ENCODE measurements at places on chromosomes 7 and 10. TPM values are rescaled to one million over a fixed set of nuclear protein-coding genes. Genes with fewer than 3 reads are reported as not detected.

Gene OR2A7
- 15.2 TPM for polyA plus RNA-seq

Gene ANKRD1
- 0.45 TPM for polyA plus RNA-seq

Gene KCNH2
- polyA plus RNA-seq = 18.3 TPM

Gene C7orf33
- not detected for polyA plus RNA-seq

Gene SPOCK2
- polyA plus RNA-seq = 163 TPM

DNA sequence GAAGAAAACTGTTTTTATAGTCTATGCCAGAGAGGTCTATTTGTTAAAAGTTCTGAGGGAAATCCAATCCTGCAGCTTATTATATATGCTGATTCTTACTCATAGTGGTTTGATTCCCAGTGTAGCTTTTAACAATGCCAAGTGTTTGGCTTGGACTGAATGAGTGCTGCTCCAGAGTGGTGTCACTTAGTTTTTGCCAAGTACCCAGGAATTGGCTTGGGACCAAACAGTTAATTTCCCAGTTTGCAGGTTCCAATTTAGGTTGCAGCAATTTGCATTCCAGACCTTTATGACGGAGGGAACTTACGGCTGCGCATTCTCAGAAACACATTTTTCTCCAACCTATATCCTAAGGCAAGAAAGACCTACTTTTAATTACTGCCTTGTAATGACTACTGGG, 32.4 kb downstream of the NSUN6 start:
- no peak for DNase-seq

DNA sequence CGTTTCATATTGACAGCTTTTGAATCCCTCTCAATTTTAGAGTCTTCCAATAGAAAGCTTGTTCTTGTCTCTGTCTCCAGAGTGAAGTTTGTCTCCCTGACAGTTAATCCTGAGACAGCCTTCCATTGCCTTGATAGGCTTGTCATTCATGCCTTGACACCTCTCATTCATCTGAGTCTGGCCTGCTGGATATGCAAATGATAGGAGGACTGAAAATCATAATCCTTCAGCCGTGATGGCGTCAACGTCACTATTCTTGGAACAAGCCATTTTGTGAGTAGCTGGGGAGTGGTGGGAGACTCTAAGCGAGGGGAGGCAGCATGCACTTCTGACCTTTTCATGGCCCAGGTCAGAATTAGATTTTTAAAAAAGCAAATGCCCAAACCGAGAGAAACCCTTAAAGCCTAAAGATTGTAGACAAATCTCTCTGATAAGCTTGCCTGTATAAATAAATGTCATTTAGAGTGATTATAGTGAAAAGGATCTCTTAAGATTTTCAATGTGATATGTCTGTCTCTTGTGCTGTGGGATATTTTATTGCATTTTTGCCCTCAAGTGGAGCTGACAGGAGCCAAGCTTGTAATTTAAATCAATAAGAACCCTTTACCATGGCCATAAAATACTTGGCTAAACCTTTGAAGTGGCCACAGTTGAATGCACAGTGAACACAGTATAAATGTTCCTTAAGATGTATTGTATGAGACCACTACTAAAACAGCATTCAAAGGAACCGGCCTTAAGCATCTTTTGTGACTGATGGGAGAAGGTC, 148.8 kb downstream of the SNX10 start:
- DNase-seq = no peak

DNA sequence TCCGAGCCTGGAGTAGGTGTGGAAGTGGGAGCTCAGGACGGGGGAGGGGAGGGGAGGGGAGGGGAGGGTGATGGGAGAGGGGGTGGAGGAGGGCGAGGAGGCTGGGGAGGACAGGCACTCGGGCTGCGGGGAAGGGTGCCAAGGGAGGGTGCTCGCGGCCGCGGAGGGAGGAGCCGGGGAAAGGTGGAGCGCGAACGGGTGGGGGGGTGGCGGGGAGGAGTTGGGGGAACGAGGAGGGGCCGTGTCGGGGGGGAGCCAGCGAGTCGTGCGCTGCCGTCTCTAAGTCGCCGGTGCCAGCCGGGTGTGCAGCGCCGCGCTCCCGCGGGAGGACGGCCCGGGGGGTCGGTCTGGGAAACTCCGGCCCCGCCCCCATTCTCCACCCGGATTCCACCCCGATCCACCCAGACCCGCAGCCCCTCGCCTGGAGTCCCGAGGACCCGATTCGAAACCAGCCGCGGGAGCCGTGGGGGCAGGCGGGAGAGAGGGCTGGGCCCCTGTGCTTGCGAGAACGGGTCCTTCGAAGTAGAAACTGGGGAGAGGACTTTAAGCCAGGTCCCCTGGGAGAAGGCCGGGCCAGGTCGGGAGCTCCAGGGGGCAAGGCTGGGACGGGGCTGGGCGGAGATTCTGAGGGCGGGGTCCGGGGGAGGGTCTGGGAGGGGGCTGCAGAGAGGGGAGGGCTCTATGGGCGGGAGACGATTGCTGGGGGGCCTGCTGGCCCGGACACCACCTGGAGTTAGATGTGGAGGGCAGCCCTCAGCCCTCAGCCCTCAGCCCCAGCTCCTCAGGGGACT, at the start of gene ZNF467:
Gene ZNF467 (minus strand): TSS at position 143 of the 791 bp plus-strand sequence. CDS start 2,556 bp downstream, outside the sequence.
- DNase-seq = no peak

GRCh38 chr7:150790416-150791075, 9.6 kb downstream of the TMEM176B start:
- no peak for DNase-seq

- DNase-seq = no peak
Measured at GRCh38 chr10:97515271-97515978, 16.7 kb downstream of the UBTD1 start.

- no peak for DNase-seq
Measured at GRCh38 chr7:101557978-101558741, 70.9 kb downstream of the MYL10 start.

GRCh38 chr7:41169317-41169716, 533.6 kb downstream of the INHBA start:
- no peak for DNase-seq

DNA sequence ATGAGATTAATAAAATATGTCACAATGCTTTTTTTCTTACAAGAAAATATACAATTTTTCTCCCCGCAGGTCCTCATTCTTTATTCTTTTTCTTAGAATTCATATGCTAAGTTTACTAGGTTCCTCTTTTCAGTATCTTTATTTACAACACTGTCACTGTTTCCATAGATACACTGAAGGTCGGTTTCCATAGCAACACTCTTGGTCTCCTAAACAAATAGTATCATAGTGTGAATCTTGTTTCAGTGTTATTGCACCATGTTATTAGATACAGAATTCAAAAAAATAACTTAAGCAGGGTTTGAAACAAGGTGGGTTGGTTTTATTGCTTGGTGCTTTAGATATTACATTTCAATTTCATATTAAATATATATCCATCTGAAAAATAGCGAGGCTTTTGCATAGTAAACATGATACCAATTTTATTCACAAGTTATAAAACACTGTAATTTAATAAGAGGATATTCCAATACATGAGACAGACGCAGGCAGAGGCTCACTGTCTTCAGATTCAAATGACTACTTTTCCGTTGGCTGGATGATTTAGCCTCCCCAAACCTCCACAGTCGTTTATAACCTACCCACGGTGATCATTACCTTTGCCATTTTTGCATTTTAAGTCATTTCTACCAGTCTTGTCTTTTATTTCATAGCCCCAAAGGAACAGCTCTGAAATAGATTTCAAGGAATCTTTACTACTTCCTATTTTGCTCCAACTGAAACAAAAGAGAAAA, 88.9 kb upstream of the KLF6 start:
- no peak for DNase-seq

GRCh38 chr7:18315241-18315640, 180.3 kb upstream of the HDAC9 start:
- no peak for DNase-seq

DNA sequence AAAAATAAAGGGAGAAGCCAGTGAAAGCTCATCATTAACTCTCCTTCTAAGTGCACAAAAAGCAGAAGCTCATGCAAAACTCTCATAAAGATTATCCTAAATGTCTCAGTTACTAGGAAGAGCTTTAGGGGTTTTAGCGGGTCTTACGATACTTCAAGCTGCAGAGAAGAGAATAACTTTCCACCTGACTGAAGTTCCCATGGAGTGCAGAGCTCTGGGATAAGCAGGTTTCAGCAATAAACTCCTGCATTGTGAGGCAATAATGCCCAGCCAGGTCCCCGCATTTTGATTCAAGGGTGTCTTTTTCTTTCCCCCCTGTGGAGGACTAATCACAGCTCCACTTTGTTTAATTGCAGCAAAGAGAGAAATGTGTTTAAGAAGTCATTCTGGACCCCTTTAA, 241.9 kb upstream of the SP8 start:
- DNase-seq = no peak

DNA sequence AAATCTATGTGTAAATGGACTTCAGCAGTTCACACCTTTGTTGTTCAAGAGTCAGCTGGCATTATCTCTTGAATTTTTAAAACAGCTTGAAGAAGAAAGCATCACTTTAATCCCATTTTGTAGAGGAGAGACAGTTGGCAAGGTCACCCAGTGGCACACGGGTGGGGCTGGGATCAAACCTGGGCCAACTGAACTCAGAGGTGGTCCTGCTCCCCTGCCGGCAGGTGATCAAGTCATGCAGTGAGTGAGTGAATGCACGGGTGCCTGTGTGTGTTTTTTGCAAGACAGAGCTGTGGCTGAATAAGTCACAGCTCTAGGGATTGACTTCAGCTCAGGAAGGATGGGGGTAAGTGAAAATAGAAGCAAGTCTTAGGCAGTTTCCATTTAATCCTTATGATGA, 9.5 kb downstream of the GHRHR start:
- DNase-seq = no peak

DNA sequence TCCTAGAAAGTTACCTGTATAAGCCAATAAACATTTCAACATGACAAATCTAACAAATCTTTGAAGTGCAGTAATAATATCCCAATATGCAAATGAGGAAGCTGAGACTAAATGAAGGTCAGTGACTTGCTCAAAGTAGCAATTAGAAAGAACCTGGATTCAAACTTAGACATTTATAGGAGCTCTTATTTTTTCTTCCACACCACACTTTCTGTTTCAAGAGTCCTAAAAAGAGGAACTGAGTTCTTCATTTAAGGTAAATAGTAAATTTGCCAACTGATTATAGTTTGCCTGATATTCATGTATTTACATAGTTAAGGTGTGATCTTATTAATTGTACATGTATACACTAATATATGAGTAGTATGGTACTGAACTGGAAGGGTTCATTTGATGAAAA, 44.0 kb downstream of the KLHDC10 start:
- no peak for DNase-seq

DNA sequence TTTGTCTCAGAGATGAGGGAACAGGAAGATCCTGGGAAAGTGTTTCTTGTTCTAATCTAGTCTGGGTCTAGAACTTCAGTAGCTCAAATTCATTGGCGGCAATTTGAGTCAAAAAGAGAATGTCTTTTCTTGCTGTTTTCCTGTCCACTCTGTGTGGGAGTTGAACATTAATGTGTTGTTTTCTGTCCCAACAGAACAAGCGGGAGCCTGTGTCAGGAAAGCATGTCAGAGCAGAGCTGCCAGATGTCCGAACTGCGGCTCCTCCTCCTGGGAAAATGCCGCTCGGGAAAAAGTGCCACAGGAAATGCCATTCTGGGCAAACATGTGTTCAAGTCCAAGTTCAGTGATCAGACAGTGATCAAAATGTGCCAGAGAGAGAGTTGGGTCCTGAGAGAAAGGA, 16.0 kb downstream of the GIMAP8 start:
- no peak for DNase-seq

- no peak for DNase-seq
Measured at GRCh38 chr10:103575416-103576075, 82.0 kb downstream of the NEURL1 start.

DNA sequence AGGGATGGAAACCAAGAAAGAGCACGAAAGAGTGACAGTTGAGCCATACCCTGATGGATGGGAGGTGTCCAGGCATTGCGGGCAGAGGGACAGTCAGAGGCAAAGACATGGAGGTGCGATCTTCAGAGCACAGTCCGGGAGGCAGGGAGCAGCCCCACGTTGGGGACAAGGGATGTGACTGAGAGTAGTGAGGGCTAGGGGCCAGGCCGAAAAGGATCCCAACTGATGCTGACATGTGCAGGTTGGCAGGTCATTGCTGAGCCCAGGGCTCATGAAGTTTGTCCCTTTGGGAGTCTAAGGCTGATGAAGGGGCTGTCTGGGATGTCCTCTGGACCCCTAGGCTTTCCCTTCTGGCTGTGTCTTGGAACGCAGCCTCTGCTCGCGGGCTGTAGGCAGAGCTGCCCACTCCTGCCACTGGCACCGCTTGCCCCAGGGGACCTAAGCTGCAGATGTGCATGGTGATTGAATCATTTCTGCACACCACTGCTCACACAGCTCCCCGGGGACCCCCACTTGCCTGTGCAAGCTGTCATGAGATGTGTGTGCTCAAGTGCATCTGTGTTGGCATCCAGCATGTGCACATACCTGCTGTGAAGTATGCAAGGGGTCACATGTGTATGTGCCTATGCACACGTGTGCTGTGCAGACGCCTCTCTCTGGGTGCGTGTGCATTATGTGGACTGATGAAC, 125.1 kb downstream of the ZMIZ1 start:
- no peak for DNase-seq

- DNase-seq = no peak
Measured at GRCh38 chr7:47670729-47671128, 88.8 kb upstream of the TNS3 start.

DNA sequence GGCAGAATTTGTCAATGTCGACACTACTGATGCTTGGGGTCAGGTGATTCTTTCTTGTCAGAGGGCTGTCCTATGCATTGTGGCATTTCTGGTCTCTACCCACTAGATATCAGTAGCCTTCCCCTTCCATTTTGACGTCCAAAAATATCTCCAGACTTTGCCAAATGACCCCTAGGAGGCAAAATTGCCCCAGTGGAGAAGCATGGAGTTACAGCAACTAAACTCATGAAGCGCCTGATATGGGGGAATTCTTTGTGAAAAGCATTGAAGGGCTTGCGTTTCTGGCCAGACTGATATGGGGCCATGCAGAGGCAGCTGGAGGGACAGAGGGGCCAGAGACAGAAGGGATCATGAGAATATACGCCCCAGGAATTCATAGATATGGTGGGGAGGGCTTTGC, 43.6 kb downstream of the ADRB1 start:
- no peak for DNase-seq

DNA sequence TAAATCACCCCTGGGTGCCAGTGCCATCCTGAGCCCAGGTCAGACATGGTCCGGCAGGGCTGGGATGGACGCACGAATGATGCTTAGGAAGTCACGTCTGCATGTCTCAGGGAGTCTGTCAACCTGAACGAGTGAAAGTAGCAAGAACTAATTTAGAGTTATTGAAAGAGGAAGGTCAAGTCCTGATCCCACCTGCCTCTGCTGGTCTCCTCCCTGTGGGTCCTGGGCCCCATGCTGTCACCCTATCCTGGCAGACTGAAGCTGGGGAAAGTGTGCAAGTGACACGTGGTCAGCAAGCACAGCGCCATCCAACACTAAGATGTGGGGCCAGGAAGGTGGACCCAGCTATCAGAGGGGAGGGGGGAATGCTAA, 26.1 kb upstream of the GRID1 start:
- DNase-seq = no peak

Data from right renal pelvis (tissue), 4 donors.